ENCODE measurements at places on chromosomes 2 and 18.

- DNase-seq, result no peak
Measured at GRCh38 chr2:112253261-112253815, 1.5 kb downstream of the ZC3H8 start.

- DNase-seq, result no peak
Measured at GRCh38 chr2:156511122-156511521, 74.9 kb downstream of the GPD2 start.

DNA sequence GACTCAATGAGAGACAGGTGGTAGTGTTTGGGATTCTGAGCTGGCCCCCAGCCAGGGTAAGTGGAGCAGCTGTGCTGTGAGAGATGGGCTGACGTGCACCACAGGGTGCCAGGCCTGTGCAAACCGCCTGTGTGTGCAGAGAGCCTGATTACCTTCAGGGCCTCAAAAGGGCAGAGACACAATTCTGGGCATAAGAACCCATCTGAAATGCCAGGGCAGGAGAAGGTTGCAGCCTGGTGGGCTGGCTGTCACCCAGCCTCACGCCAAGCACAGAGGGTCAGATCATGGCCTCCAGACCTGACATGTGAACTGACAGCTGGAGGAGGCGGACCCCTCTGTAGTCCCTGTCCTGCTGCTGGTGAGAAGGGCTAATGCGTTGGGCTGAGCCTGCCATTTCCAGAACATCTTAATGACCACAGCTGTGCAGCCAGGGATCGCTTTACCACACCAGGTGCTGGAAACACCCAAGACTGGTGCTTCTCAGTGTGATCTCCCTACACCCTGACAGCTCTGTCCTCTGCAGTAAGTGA is 100.9 kb downstream of the ARL4C start:
- DNase-seq, result no peak

DNA sequence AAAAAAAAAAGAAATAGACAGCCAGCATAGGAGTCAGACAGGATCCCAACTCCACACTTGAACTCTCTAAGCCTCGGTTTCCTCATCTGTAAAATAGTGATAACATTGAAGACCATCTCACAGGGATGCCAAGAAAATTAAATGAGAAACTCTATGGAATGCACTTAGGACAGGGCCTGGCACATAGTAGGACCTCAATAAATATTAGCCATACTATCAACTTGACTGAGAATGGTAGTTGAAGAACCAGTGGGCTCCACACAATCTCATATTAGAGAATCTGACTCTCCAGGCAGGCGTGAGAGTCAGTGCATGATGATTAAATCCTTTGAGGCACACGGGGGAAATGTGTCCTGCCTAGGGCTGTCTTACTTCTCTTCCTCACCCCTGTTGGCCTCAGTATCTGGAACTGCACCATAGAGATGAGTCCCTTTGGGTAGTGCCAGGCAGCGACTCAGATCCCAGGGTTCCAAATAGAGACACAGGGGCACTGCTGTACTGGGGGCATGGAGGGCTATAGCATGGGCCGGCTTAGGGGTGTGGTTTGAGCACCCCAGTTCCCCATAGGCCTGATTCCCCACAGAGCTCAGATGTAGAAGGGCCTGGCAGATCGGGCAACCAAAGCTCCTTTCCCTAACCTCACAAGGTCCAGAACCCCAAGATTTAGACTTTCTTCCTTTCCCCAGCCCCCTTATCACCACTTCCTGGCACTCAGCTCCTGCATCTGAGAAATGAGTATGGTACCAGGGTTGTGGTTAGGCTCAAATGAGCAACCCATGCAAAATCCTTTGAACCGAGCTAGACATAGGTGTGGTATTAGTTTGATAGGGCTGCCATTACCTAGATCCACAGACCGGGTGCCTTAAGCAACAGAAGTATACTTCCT is 51.3 kb upstream of the CAB39 start:
- no peak for DNase-seq

DNA sequence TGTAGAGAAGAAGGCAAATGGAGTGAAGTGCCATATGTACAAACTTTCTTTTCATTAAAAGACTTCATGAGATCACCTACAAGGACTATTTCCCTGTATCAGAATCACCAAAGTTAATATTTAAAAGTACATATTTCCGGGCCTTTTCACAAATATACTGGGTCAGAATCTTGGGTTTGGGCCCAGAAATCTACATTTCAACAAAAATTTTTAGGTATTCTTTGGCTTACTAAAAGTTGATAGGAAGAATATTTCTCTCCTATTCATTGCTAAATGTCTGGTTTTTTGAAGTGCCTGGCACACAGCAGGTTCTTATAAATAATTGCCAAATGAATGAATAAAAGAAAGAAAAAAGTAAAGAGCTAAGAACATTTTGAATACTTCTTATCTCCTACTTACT is 843.8 kb upstream of the ACVR2A start:
- no peak for DNase-seq

DNA sequence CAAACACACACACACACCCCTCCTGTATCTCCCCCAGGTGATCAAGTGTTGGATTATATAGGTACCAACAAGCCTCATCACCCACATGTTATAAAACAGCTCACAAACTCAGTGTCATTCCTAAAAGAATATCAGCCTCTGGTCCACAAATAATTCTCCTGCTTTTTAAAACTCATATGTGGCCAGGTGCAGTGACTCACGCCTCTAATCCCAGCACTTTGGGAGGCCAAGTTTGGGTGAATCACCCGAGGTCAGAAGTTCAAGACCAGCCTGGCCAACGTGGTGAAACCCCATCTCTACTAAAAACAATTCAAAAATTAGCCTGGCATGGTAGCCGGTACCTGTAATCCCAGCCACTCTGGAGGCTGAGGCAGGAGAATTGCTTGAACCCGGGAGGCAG is 87.8 kb downstream of the LRATD1 start:
- DNase-seq, result no peak

DNA sequence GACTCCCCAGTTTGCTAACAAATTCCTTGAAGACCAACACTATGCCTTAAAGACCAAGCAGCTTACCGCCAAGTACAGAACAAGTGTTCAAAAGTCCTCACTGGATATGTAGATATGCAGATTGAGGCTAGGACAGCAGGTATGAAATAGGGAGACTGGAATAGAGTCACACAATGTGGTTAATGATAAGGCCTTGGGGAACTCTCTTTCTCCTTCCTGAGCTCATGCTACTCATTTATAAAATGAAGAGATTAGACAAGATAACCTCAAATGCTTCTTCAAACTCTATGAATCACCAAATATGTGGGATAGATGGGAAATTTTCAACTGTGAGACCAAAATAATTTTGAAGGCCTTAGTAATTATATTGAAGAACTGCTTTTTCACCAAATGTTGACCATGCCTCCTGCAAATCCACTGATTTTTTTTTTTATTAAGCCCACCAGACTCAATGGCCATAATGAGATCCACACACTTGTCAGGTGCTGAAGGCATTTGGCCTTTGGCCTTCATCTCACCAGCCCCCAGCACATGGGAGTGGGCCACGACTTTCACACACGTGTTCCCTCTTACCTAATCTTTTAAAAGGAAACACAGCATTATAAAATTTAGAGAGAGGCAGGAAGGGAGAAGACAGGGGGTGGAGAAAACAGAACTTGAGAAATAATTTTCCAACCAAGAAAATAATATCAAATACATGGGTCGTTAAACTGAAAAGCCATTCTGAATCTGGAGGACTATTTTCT is 181.5 kb downstream of the EN1 start:
- no peak for DNase-seq

- DNase-seq, result no peak
Measured at GRCh38 chr2:41933046-41933420, 114.8 kb upstream of the PKDCC start.

- no peak for DNase-seq
Measured at GRCh38 chr18:64099244-64099643, 49.6 kb downstream of the LINC00305 start.

DNA sequence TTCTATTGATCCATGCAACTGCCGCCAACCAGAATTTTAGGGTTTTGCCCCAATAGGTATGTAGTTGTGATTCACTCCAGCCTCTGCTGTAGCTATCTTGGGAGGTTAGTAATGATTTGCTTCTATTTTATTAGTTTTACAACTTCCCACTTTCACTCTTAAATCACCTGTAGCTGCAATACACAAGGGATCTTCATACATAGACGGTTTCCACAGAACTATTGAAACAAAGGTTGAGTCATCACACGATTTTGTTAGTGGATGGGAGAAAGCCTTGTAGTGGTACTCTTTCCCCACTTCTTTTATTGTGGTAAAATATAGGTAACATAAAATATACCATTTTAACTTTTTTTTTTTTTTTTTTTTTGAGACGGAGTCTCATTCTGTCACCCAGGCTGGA is 104.2 kb upstream of the SPRED2 start:
- no peak for DNase-seq

GRCh38 chr2:104487366-104487765 is 366.5 kb upstream of the POU3F3 start:
- DNase-seq, result no peak

- no peak for DNase-seq
Measured at GRCh38 chr18:58231930-58232329, 187.9 kb downstream of the NEDD4L start.
